ENCODE measurements at places on chromosomes 7 and 10.

DNA sequence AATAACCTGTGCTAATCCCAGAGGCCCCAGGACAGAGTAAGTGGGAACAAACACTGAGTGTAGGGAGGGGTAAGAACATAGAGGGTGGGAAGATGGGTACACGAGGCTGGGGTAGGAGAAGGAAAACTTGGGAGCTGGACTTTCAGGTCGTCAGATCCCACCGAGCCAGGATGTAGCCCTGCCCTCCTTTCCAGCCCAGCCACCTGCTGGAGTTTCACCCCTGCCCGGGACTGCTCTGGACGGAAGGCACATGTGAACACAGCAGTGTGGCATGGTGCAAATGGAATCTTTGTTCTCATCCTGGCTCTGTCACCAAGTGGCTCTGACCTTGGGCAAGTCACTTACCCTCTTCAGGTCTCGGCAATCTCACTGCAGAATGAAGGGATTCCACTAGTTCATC is 52.8 kb downstream of the PODXL start:
- no peak for ATAC-seq

- peak; percentile 96 for ATAC-seq
These were observed at the start of gene GPER1 for GRCh38 chr7:1087952-1088920. Gene GPER1 (plus strand): TSS chr7:1088113. CDS start chr7:1091729, 3,616 bp downstream.

DNA sequence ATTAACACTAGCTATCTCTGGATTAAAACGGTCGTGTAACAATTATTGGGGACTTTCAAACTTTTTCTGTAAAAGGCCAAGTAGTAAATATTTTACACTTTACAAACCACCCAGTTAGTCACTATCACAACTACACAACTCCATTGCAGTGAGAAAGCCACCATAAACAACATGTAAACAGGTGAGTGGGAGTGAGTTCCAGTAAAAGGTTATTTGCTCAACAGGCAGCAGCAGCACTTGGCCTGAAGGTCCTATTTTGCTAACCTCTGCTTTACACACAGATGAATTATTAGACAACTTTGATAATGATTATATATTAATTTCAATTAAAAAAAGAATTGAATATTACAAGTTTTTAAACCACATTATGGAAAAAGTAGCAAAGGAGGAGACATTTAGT is 15.8 kb upstream of the AGMO start:
- no peak for ATAC-seq

GRCh38 chr10:69345402-69345801 is 67.1 kb downstream of the HK1 start:
- ATAC-seq = no peak

- ATAC-seq = peak; percentile 19
These were observed 851 bp upstream of the GOT1 start for GRCh38 chr10:99431190-99431760.

GRCh38 chr10:125149036-125149679 is 11.2 kb downstream of the CTBP2 start:
- peak; percentile 54 for ATAC-seq

DNA sequence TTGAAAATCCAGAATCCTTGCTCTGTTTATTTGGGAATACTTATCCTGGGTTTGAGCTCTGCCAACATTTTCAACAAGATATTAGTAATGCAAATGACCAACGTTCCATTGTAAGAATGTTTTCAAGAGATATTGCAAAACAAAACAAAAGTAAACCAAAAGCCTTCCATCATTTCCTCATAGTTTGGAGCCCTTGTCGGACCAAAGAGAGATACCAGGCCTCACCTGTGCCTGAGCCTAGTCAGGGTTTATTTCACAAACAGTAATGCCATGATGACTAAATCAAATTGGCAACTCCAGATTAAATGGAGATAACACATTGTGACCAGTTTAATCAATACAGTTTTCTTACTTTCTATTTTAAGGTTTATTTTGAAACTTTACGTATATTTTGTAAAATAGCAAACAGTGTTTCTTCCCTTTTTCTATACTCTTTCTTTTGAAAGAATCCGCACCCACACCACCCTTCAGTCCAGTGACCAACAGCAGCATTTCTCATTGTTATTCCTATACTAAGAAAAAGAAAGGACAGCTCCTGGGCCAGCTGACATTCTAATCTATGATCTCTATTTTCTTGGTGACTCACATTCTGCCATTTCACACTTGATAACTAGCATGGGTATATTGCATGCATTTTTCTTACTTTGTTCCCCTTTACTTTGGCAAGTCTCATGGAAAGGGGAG is 168.5 kb upstream of the MEOX2 start:
- no peak for ATAC-seq

DNA sequence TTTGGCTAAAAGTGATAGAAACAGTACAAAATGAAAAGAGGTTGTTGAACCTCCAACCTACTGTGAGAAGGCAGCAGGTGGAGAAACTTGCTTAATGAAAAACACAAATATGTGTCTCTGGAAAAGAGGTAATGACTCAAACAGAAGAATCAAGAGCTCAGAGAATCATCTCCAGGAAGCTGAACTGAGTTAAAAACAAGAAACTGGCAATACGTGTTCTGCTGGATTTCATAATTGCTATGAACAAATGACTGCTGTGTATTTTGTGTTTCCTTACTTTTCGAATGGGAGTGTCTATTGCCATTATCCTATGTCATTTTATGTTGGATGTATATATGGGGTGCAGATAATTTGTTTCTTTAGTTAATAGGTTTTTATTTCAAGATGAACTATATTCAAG is 401.1 kb downstream of the DGKB start:
- ATAC-seq = no peak

- peak; percentile 47 for ATAC-seq
These were observed 9.0 kb downstream of the TACR2 start for GRCh38 chr10:69407621-69408301.
